Activated T-cell treated with anti-CD3 and anti-CD28 coated beads, Interleukin-2, amount 50 U/mL, for 48 hours (primary cell): ENCODE measurements at places on chromosomes 6 and 20.

GRCh38 chr20:13554706-13555105, 84.0 kb downstream of the TASP1 start:
- no peak for DNase-seq

DNA sequence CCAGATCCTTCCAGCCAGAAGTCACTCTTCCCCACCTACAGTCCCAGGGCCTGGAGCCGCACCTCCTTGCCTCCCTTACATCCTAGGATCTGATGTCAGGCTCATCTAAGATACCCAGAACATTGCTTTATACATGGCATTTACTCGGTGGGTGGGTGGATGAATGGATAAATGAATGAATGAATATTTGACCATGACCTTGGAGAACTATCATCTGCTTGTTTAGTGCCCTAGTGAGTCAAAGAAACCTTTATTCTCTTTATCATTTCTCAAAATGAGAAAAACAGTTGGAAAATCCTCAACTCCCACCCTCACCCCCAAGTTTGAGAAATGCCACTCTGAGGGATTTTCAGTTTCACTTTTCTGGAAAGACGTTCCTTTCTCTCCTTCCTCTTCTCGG, 56.0 kb downstream of the DAAM2 start:
- no peak for DNase-seq

- DNase-seq, result no peak
Observed at GRCh38 chr6:43775535-43775885, 5.5 kb downstream of the VEGFA start.

DNA sequence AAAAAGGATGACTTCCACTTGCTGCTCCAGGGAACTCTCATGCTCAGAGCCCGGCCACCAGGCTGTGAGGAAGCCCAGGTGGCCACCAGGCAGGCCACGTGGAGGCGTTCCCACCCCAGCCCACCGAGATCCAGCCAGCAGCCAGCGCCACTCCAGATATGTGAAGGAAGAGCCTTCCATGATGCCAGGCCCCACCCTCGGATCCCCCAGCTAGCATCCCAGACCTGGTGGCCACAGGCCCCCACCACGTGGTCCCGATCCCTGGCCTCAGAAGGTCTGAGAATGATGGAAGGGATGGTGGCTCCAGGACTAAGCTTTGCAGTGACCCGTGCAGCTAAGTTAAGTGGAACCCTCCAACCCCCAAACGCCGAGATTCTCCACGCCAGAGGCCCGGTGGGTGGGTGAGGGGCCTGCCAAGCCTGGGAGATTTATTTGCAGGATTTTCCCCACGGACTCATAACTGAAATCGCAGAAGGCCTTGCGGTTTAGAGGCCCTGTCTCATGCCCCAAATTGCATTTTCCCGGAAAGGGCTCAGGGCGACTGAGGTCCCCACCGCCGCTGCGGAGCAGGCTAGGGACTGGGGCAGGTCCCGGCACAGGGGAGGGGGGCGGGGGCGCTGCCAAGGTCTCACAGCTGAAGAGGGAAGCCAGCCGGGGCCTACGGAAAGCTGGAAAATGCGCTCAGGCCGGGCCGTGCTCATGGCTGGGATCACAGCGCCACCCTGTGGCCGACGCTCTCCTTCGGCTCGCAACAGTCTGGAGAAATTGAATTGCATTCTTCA, 31.1 kb upstream of the CST7 start:
- peak; percentile 62 for DNase-seq

DNA sequence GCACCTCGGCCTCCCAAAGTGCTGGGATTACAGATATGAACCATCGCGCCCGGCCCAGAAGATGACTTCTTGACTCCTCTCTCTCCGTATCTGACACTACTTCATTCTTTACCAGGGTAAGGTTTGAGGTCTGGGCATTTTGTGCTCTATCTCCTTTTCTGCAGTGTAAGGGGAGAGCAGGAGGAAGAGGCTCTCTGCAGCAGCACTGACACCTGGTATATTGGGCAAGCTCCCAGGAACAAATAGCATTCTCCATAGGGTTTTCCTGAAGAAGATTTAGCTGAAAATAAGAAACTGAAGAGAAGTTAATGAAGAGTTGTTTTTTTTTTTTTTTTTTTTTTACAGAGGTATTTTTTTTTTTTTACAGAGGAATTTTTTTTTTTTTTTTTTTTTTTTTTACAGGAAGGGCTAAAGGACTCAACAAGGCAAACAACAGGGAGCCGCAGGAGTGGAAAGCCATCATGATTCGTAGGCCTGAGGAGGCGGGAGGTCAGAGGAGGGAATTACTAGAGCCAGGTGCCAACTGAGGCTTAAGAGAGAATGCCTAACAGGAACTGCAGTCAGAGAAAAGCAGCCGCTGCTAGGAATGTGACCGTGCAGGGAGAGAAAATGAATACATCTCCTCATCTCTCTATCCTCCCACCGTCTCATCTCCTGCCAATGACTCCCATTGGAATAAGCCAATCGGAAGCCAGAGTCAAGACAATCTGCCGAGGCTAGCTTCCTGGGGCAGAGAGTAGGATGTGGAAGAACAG, 34.7 kb upstream of the ADGRF4 start:
- no peak for DNase-seq

DNA sequence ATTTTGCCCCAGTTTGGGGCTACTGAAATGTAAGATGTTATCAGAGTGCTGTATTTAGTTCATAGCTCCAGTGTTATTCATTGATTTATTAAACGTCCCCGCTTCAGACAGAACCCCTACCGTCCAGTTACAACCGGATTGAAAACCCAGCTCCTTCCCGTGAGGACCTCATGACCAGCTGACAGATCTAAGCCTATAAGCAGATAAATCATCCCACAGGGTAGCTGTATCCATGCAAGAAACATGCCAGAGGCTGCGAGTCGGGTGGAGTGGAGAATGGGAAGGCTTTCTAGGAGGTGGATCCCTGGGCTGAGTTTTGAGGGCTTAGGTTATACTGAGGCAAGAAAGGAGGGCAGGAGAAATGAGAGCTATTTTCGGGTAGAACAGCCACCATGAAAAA, 260.0 kb downstream of the ARID1B start:
- DNase-seq, result no peak

GRCh38 chr6:41539204-41539603, 7.0 kb upstream of the FOXP4 start:
- DNase-seq, result no peak

GRCh38 chr6:69863766-69864165, 2.6 kb upstream of the COL19A1 start:
- DNase-seq, result no peak

- DNase-seq, result no peak
Observed at GRCh38 chr6:17494919-17495318, 101.5 kb downstream of the CAP2 start.

- DNase-seq, result no peak
Observed at GRCh38 chr6:137016356-137016755, 28.4 kb downstream of the IL20RA start.

- DNase-seq, result no peak
Observed at GRCh38 chr6:100347901-100348550, 116.7 kb downstream of the SIM1 start.

DNA sequence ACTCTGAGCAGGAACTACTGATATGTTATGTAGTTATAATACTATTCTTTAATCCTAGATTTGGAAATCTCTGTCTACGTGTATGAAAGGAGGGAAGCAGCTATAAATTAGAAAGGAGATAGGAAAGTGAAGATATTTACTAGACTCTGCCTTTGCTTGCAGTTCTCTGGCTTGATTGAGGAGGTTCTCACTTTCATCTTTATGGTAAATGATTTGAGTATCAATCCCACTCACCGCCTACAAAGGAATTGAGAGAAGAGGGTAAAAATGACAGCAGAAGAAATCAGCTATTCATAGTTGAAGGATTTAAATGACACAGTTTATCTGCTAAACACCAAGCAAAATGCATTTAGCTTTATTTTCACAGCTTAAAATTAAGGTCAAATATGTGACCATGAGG, 67.3 kb downstream of the FAM229B start:
- no peak for DNase-seq

- no peak for DNase-seq
Observed at GRCh38 chr20:33466303-33466646, 22.7 kb upstream of the SNTA1 start.

- DNase-seq, result no peak
Observed at GRCh38 chr20:21063276-21063675, 42.9 kb downstream of the LINC00237 start.

- DNase-seq, result peak; percentile 39
Observed at GRCh38 chr20:1871807-1872458, 23.3 kb upstream of the SIRPA start.

GRCh38 chr6:30722280-30723112, 2.3 kb downstream of the TUBB start:
- peak; percentile 93 for DNase-seq

- peak; percentile 21 for DNase-seq
Observed at GRCh38 chr20:33443006-33443511, 504 bp downstream of the SNTA1 start.

DNA sequence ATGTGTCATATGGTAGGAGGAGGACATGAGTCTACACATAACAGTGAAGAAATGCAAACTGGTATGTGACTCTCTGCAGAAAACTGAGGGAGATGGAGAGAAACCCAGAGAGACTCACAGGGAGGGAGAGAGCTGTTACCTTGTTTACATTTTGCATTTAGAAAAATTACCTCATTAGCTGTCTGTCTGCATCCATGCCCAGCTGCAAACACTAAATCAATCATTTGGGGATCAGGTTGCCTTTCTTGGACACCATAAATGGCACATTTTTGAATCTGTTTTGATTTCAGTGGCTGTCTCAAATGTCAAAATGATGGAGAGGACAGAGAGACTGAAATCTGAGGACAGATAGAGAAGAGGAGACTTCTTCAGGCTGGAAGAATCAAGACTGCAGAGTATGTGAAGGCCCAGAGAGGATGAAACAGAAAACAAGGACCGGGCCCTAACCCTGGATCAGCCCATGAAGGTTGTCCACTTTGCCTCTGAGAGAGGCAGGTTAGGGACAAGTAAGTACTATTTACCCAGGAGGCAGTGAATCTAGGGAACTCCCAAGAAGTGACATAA, 92.2 kb downstream of the UNC5CL start:
- DNase-seq, result no peak

GRCh38 chr6:98056955-98057354, 773.9 kb upstream of the MMS22L start:
- DNase-seq, result no peak

DNA sequence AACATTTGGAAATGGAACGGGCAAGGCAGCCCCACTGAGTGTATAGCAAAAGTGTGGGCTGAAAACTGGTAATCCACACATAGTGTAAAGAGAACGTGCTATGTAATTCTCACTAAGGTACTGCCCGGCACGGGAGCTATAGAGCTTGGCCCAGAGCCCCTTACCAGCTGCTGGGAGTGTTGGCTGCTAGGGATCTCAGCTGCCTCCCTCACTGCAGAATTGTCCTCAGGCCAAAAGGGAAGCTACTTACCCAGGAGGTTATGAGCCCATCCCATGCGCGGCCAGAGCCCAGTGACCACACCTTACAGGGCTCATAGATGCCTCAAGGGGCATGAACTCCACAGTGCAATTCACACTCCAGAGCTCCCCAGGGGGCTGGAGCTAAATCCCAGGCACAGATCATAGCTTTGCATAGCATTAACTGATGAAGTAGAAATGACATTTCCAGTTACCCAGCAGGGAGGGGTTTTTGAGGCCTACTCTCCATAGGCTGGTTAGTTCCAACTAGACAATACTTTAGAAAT, 56.8 kb downstream of the LINC00237 start:
- no peak for DNase-seq

- no peak for DNase-seq
Observed at GRCh38 chr20:35187584-35188190, 15.8 kb downstream of the PROCR start.

DNA sequence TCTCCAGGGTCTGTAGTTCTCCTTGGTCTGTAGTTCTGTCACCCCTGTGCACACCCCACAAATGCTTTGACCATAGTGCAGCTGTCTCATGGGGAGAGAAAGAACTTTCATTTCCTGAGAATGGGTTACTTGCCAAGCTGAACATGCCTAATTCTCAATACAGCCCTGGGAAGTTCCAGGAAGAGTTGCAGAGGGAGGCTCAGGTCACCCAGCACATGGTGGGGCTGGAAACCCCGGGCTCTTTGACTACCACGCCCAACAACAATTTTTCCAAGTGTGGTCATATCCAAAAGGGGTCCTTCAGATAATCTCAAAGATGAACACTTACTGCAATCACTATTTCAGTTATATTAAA, 2.2 kb upstream of the PTPRA start:
- DNase-seq, result no peak

- no peak for DNase-seq
Observed at GRCh38 chr20:9616455-9616805, 102.0 kb downstream of the LAMP5 start.
